ENCODE measurements at places on chromosomes 3 and 15.

GRCh38 chr3:2274526-2274925, 175.9 kb downstream of the CNTN4 start:
- DNase-seq, result no peak

- peak; percentile 41 for DNase-seq
These were observed 124.3 kb downstream of the CHSY1 start for GRCh38 chr15:101127506-101128076.

GRCh38 chr3:160099834-160100233, 111.2 kb downstream of the IL12A start:
- DNase-seq, result no peak

DNA sequence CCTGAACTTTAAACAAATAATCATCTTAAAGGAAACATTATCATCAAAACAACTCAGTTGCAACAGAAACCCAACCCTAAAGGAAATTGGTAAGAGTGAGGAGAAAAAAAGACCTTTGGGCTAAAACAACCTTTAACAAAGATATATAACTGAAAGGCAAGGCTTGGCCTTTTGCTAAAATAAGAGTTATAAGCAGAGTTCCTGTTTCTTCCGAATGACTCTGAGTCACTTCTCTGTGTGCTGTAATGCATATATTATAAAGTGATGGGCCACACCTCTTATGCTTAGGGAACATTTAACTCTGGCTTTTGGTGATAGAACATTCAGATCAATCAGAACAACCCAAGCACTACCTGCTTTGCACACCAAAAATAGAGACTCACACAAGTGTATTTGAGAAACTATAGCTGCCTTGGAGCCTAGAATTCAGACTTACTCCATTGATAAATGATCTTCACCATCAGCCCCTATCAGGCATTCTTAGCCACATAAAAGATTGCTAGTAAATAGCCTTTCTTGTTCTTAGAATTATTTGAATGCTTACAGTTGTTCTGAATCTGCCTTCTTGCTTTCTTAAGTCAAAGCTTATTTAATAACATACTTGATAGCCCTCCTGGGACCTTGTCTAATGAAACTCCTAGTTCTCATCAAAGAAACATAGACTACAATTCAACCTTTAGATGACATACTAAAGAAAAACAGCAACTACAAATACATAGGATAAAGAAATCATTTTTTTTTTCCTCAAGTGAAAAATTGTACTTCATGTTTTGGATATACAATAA, 294.2 kb upstream of the SEMA6D start:
- DNase-seq, result no peak

- no peak for DNase-seq
These were observed 32.9 kb downstream of the DNAJB8 start for GRCh38 chr3:128433837-128434165.

All from activated T-helper 1 cell treated with anti-CD3 and anti-CD28 coated beads, Interleukin-12 subunit alpha, Interleukin-12 subunit beta, Interleukin-2, Interleukin-4 antibody, amounts not matched to agents 30 ng/mL and 10 ng/mL and 1 ng/mL, durations not matched to agents 14 hours and 24 hours and 36 hours (primary cell).